Esophagus squamous epithelium (tissue), 5 donors: ENCODE measurements at places on chromosomes 6 and 20.

GRCh38 chr20:48181261-48181935 is 396.1 kb upstream of the SULF2 start:
- DNase-seq = no peak

- no peak for DNase-seq
These were observed 97.4 kb upstream of the JARID2 start for GRCh38 chr6:15148356-15148946.

DNA sequence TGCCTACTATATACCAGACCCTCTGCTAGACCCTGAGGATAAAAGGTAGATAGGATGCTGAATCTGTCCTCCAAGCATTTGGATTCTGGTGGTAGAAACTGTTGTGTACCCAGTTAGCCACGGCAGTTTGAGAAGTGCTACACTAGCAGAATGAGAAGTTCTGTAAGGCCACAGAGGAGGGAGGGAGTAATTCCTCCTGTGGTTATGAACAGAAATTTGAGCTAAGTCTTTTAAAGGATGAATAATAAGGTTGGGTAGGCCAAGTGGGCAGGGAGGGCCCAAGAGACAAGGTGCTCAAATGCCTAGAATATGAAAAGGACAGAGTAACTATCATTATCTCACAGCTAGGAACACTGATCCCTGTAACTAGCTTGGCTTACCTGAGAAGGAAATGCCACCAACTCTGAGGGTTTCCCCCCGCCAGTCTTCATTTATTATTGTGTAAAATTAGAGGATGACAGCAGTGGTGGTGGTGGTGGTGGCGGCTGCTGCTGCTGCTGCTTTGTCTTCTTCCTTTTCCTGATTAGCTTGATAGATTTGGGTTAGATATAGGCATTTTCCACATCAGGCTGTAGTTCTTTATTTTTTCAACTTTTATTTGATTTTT is 243.3 kb downstream of the PRL start:
- no peak for DNase-seq

- no peak for DNase-seq
These were observed 3.6 kb upstream of the HINT3 start for GRCh38 chr6:125952764-125953501.

DNA sequence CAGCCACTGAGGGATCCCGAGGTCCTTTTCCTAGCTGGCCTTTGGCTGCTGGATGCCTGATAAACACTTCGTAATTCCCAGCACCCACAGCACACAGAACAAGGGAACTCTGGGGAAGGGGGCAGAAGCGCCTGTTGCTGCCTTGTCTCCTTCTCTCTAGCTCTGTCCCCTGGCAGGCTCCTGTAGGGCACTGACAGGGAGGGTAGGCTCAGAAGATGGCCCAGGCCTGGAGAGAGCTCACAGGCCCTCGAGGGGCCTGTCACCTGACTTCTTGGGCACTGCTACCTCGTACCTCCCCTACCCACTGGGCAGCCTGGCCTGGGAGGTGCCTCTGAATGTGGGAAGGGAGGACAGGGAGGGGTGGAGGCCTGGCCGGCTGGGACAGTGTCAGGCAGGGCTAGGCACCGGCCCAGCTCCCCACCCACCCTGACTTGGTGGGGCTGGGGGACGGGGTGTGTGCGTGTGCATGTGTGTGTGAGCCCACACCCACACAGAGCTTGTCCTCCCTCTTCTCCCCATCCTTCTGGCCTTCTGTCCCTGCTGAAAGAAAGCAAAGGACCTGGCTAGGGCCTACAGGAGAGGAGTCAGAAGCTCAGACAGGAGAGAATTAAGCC is 18.1 kb downstream of the C6orf132 start:
- no peak for DNase-seq

GRCh38 chr6:115064680-115065079 is 721.9 kb upstream of the HS3ST5 start:
- no peak for DNase-seq

DNA sequence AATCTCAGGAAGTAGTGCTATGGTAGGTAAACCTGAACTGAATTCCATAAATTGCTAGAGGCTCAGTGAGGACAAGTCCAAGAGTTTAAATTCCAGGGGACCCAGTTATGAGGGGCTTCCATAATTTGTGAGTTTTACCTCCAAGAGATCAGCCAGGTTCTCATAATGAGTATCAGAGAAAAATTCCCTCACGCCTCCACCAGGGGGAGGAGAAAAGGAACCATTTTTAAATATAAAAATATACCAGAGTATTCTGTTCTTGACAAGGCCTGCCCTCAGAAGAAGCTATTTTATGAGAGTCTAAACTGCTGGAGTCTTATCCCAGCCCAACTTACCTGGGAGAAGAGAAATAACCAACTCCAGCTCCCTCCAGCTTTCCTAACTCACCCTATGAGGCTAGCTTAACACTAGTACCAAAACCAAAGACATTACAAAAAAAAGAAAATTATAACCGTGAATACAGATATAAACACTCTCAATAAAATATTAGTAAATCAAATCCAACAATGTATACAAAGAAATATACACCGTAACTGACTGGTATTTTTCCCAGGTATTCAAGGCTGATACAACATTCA is 158.7 kb downstream of the TFAP2A start:
- DNase-seq = no peak
